Stimulated activated CD8-positive, alpha-beta memory T cell treated with anti-CD3 and anti-CD28 coated beads, Interleukin-4, amount 100 ng/mL, for 24 hours (primary cell): ENCODE measurements at places on chromosomes 2 and 18.

DNA sequence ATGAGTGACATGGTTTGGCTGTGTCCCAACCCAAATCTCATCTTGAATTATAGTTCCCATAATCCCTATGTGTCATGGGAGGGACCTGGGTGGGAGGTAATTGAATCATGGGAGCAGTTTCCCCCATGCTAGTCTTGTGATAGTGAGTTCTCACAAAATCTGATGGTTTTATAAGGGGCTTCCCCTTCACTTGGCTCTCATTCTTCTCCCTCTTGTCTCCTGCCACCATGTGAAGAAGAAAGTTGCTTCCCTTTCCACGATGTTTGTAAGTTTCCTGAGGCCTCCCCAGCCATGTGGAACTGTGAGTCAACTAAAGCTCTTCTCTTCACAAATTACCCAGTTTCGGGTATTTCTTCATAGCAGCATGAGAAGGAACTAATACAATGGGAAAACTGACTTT is 14.0 kb downstream of the DNAH7 start:
- no peak for DNase-seq

- DNase-seq = no peak
Observed at GRCh38 chr2:101175991-101176390, 24.8 kb upstream of the TBC1D8 start.

- DNase-seq = no peak
Observed at GRCh38 chr18:13680612-13681011, 45.7 kb downstream of the FAM210A start.

DNA sequence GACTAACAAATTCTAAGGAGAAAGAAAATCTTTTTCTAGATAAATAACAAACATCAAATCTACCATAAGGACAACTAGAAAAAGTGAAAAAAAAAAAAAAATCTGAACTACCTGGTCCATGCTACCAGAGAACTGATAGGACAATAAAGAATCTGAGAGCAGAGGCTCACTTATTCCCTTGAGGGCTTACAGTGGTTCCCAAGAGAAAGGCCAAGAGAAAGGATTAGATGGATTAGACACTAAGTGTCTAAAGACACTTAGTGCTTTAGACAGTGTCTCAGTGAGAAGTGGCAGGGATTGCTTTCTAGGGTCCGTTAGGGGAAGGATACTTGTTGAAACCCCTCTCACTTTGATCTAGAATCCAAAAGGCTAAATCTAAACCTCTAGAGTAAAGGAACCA is 78.2 kb downstream of the COA5 start:
- DNase-seq = no peak

GRCh38 chr2:20818820-20819219 is 4.1 kb downstream of the LDAH start:
- no peak for DNase-seq

DNA sequence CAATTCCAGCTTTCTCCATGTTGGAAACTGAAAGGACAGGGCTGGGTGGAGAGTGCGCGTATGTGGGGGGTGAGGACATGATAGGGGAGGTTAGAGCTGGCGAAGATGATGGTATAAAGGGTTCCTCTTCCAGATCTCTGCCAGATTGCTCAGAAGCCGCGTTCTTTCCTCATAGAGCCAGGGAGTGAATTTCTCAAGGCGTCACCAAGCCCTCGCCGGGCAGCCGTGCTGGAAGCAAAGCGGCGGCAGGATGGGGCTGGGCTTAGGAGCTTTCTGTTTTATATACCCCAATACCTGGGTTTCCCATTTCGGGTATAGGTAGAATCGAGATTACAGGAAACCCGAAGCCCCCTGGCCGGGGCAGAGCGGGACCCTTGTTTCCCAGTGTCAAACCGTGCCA is 43.8 kb downstream of the DDX18 start:
- DNase-seq = no peak

GRCh38 chr18:43004421-43004820 is 111.1 kb downstream of the RIT2 start:
- DNase-seq = no peak

DNA sequence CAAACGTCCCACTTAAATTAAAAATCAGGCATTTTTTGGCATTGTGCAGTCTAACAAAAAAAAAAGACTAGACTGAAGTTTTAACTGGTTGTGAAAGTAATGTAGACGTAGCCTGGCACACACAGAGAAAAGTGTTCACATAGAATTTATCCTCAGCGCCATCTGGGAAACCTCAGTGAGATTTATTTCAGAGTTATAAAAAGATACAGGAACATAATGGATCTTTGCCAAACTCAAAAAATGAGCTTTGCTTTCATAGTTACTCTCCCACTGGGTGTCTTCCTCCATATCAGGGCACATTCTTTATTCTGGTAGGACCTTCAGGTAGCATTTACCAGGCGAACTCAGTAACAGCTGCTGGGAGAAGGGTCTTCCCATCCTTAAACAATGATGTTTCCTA is 532.4 kb upstream of the SALL3 start:
- DNase-seq = no peak

DNA sequence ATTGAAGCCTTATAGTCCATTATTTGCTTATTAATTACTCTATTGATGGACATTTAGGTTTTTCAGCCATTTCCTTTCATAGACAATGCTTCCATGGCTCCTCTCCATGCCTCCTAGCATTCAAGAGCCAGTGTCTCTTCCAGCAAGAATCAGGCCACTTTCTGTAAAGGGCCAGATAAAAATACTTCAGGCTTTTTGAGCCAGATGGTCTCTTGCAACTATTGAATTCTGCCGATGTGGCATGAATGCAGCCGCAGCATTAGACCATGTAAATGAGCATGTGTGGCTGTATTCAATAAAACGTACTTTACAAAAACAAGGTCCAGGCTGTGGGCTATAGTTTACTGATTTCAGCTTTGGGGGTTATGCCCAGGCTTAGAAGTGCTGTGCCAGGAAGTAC is 38.5 kb downstream of the TRAF3IP1 start:
- DNase-seq = no peak

- no peak for DNase-seq
Observed at GRCh38 chr2:173204316-173204715, 128.7 kb downstream of the MAP3K20 start.
